ENCODE measurements at places on chromosomes 16 and 17.
A peak's percentile ranks its signal among the peaks of the same experiment; 100 is the strongest.

DNA sequence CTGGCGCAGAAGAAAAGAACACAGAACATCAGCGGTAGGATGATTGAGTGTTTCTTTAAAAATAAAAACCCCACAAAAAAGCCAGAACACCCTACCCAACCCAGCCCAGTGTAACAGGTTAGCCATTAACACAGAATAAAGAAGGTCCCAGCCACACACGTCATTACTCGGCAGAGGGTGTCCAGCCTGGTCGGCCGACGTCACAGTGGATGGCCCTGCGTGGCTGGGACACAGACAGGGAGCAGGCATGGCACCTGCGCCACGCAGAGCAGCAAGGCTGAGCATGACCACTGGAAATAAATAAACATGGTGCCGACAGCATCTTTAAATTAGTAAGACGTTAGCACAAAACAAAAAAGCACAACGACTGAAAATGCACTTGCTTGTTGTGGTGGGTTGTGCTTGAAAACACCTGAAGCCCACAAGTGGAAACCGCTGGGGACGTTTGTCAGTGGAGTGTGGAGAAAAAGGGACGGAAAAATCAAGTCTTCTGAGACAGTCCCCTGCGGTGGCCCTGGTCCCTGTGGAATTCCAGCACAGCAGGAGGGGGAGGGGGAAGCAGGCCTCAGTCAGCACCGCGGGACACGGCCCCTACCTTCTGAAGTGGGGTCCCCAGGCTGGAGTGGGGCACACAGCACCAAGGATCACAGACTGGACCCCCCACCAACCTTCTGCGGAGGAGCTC is 39.2 kb downstream of the SLC7A5 start:
- no peak for DNase-seq

GRCh38 chr17:43671031-43671692 is 9.4 kb upstream of the MEOX1 start:
- DNase-seq = no peak

GRCh38 chr16:50309527-50310307 is 43.4 kb downstream of the ADCY7 start:
- no peak for DNase-seq

DNA sequence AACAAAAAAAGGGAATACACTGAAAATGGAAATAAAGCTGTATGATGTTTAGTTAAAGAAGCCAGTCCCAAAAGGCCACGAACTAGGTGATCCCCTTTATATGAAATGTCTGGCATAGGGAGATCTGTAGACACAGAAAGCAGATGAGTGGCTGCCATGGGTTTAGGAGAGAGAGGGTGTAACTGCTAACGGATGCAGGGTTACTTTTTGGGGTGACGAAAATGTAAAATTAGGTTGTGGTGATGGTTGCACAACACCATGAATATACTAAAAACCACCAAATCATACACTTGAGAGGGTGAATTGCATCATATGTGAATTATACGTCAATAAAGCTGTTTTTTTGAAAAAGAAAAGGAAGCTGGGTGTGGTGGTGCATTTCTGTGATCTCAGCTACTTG is 99.6 kb downstream of the ADCY9 start:
- no peak for DNase-seq

GRCh38 chr16:76118344-76118743 is 158.9 kb upstream of the CNTNAP4 start:
- DNase-seq = no peak

DNA sequence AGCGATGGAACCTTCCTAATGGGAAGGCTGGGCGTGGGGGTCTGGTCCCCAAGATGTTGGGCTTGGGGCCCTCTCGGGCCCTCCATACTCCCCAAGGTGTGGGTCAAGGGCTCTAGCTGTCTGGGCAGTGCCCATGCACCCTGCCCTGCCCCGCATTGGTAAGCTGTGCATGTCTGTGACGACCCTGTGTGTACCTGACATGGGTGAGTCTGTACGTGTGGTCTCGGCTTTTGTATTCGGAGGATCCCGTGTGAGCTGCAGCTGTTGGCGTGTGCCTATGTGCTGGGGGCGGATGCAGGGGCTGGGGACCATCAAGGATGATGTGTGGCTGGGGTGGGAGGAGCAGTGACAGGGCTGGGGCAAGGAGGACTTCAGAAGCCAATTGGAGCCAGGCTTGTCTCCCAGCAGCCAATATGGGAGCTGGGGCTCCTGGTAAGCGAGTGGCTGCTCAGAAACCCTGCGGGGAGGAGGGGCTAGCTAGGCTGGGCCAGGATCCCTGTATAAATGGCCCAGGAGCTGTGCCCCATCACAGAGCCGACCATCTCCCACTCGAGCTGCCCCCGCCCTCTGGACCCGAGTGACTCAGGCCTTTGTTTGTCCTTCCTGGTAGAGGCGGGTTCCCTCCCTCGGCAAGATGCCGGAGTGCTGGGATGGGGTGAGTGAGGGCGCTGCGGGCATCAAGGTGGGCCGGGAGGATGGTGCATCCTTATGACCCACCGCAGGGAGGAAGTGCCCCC is at the start of gene NDRG4:
TSS of gene NDRG4 (plus strand) at position 529 of the 737 bp plus-strand sequence. CDS start at position 635, 106 bp downstream.
- DNase-seq = peak; percentile 57

DNA sequence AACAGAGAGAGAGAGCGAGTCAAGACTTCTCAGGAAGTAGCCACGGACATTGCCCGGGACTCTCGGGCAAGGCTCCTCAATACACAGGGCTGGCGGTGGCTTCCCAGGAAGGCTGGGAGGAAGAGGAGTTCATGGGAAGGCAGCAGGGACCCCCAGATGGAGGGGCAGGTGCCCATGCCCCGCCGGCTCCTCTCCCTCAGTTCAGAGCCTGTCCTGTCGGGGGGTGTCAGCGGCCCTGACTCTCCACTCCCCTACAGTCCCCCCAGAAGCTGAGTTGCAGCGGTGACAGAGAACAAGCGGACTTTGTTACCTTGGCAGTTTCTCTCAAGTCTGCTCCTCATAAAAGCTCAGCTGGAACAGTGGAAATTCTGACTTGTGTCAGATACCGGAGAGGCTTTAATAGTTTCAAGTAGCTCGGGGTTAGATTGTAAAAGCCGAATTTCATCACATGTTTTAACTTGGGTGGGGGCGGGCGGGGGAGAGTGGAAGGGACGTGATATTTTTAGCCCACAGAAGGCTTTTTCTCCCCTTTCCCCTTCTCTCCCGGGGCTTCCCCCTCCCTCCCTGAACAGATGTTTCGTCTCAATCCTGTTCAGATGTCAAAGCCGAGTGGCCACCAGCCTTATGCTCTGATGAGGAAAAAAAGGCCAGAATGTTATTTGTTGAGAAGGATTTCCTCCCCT is 65.2 kb downstream of the NKD1 start:
- no peak for DNase-seq

DNA sequence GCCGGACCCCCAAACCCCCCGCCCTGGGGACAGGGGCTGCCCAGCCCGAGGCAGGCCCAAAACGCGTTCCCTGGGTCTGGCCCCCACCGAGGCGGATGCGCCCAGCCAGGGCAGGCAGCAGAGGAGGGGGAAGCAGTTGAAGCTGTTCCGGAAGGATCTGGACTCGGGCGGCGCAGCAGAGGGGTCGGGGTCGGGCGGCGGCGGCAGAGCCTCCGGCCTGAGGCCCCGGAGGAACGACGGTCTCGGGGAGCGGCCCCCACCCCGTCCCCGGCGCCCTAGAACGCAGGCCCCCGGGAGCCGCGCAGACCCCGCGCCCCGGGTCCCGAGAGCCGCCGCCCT is 22.9 kb upstream of the ZFPM1 start:
- no peak for DNase-seq

DNA sequence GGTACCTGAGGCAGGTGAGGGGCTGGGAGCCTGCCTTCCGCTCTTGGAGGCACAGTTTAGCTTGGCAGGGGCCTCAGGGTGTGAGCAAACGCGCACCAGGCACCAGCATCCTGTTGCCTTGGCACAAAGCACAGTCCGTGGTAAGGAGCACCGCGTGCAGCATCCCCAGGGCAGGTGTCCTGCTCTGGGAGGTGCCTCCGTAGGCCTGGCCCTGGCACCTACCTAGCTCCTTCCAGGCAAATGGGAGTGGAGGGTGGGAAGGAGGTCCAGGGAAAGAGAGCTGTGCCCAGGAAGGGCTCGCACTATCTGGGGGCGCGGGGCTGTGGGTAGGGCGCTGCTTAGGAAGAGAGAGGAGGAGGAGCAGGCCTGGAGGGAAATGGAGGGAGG is 3.1 kb upstream of the GSE1 start:
- no peak for DNase-seq

DNA sequence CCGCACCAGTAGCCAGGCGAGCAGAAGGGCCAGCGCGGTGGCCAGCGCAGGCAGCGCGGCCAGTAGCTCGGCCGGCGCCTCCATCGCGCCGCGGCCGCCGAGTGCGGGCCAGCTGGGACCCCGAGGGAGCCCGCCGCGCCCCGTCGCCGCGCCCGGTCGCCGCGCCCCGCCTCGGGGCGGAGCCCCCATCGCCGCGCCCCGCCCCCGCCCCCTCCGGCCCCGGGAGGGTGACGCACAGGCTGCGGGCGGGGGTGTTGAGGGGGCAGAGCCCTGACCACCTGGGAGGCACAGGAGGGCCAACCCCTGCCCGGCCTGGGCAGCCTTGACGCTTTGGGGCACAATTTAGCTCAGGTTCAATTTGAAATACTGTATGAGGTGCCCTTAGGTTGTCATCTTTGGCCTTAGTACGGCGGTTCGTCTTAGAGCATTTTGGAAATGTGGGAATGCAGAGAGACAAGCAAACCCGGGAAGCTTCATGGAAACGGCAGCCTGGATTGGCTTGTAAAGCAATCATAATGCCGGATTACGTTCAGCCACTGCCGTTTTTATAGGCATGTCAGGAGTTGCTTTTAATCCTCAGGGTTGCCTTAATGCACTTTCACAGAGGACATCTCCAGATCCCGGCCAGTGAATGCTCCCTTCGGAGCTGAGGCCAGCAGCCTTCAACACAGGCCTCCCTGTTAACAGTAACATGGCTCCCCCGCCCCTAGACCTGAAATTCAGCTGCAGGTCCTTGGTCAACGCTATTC is at the start of gene MXRA7:
TSS of gene MXRA7 (minus strand) at position 103 of the 749 bp plus-strand sequence. CDS start at position 84, 19 bp downstream.
- peak; percentile 82 for DNase-seq

DNA sequence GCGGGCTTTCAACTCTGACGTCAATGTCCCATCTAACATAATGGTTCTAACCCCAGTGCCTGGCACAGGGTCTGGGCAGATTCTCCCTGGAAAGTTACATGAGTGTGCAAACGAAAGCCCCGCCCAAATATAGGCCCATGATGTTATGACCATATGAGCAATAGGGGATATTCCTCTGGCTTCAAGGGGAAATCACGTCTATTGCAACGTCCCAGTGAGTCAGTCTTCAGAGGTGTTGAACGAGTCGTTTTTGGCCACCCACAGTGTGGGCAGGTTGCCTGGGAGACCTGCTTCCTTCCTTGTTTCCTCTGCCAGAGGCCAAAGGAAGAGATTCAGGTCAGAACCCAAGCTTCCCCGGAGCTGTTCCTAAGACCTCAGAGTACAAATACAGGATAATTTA is 30.3 kb downstream of the PIK3R5 start:
- DNase-seq = no peak

- no peak for DNase-seq
Observed at GRCh38 chr17:16155536-16155935, 59.8 kb downstream of the NCOR1 start.

Measured in D721Med (cell line).